ENCODE measurements at places on chromosomes 16 and 17.

DNA sequence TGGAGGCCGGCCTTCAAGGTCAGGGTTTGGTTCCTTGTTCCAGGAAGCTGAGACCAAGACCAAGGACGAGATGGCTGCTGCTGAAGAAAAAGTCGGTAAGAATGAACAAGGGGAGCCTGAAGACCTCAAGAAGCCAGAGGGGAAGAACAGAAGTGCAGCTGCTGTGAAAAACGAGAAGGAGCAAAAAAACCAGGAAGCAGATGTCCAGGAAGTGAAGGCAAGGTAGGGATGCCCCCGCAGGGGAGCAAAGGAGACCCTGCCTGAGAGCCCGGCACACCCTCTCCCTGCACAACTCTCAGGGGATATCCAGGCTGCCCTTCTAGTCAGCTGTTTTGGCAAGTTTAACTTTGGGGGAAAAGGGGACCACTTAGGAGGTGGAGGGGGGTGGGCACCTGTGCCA is 29.0 kb downstream of the RNF213 start:
- DNase-seq, result no peak

GRCh38 chr17:1936766-1937165 is 88.4 kb downstream of the RTN4RL1 start:
- DNase-seq, result no peak

DNA sequence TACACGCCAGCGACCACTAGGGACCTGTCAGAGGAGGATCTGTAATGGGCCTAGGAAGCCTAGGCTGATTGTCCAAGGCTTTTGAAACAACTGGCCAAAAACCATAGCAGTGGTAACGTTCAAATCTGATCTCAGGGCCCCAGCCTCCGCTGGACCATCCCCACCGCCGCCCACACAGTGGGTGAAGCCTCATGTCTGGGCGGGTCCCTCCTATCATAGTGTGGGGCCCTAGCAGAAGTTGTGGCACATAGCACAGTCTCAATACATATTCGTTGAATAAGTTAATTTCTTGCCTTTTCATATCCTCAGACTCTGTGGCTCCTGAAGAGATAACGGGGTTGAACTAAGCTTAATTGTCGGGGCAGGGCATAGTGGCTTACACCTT is 818 bp downstream of the DPH1 start:
- no peak for DNase-seq

DNA sequence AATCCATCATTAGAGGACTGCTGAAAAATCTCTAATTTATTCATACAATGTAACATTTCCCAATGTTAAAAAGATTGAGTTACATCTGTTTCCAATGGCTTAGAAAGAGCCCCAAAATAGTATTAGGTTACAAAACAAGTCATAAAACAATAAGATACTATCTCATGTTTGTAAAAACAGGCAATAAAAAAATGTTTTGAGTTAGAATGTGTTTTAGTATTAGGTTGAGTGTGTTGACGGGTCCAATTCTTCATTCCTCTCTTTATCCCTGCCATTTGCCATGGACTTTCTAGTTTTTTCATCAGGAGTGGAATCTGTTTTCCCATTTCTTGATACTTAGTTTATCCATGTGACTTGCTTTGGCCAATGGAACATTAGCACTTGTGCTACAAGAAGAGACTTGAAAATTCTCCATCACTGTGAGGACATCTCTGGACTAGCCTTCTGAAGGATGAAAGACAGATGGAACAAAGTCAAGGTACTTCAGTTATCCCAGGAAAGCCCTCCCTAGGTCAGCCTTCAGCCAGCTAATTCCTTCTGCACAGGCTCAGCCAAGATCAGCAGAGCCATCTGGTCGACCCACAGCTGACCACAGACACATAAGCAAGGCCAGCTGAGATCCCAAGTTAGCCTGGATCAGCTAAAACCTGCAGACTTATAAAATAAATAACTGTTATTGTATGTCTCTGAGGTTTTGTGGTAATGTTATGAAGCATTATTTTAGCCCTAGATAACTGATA is 83.3 kb downstream of the HS3ST3A1 start:
- DNase-seq, result no peak

- DNase-seq, result no peak
Observed at GRCh38 chr17:41510251-41511065, 5.0 kb upstream of the KRT13 start.

- DNase-seq, result no peak
Observed at GRCh38 chr17:9208381-9209105, 187.2 kb downstream of the NTN1 start.

- DNase-seq, result no peak
Observed at GRCh38 chr17:48229936-48230335, 122.4 kb downstream of the SNX11 start.

DNA sequence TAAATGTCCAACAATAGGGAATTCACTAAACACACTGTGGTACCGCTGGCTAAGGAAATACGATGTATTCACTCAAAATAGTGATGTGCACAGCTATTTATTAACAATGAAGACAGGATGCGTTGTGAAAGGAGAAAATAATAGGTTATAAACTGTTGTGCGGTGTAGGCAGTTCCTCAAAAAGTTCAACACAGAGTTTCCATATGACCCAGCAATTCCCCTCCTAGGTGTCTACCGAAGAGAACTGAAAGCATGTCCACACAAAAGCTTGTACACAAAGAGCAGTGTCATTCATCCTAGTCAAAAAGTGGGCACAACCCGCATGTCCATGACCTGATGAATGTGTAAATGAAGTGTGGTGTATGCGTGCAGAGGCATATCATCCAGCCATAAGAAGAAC is 1.2 kb upstream of the CES1 start:
- DNase-seq, result no peak

GRCh38 chr16:50603206-50604064 is 55.2 kb downstream of the NKD1 start:
- no peak for DNase-seq

DNA sequence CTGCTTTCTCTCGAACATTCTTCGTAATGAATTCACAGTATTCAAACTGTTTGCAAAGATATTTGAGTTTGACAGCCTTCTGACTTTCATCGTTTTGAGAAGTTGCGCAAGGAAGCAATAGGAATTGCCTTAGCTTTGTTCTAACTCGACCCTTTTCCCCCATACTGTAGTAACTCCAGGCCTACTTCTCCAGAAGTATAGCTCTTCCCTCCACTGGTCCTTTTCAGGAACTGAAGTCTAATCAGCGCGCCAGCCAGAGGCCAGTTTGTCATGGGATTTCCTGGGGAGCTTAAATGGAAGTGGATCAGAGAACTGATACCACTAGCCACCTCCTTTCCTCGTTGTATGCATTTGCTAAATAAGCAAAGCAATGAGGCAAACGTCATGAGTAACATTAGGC is 27.9 kb downstream of the CDR2 start:
- DNase-seq, result no peak

DNA sequence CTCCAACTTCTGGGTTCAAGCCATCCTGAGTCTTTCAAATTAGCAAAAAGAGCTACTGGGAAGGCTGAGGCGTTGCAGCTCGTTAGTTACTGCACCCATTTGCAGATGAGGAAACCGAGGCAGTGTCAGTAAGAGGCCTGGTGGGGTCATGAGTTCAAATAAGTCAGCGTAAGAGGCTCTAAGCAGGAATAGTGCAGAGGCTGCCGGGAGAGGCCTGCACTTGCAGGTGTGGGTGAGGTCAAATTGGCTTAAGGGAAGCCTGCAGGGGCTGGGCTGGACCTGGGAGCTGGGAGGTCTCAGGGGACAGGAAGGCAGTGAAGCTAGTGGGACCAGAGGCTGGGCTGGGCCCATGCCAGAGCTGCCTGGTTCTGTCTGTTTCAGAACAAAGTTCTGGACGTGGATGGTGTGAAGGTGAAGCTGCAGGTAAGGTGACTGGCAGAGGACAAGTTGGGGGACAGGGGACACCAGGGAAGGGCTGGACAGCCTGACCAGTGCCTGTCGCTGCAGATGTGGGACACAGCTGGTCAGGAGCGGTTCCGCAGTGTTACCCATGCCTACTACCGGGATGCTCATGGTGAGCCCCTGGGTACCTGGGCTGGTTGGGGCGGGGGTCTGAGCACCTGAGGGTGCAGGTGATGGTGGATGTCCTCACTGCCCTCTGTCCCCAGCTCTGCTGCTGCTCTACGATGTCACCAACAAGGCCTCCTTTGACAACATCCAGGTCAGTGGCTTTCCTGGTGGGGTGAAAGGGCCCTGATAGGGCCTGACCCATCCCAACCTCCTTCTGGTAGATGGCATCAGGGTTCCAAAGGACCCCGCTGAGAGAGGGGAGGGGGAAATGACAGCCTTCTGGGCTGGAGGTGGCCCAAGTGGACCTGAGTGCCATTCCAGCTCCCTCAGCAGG is 3.0 kb downstream of the RAB26 start:
- no peak for DNase-seq

DNA sequence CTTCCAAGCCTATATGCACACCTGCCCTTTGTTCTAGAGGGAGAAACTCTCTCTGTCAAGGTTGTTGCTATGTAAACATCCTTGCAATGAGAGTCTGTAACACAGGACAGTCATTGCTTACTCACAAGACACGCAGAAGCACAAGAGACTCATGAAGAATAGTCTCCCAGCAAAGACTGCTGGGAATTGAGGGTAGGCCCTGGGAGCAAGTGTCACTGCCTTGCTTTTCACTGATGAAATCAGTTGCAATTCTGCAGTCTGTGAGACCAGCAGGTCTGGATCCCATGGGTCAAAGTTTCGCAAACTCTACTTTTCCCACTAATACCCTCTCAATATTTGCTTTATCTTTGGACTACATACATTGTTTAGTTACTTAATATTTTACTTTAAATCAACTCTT is 177.4 kb downstream of the FTO start:
- no peak for DNase-seq

- no peak for DNase-seq
Observed at GRCh38 chr16:86455640-86456039, 54.7 kb upstream of the FOXF1 start.

- DNase-seq, result no peak
Observed at GRCh38 chr17:80890196-80890920, 101.3 kb upstream of the CHMP6 start.

GRCh38 chr17:76948726-76949342 is 80.6 kb downstream of the MGAT5B start:
- DNase-seq, result no peak

DNA sequence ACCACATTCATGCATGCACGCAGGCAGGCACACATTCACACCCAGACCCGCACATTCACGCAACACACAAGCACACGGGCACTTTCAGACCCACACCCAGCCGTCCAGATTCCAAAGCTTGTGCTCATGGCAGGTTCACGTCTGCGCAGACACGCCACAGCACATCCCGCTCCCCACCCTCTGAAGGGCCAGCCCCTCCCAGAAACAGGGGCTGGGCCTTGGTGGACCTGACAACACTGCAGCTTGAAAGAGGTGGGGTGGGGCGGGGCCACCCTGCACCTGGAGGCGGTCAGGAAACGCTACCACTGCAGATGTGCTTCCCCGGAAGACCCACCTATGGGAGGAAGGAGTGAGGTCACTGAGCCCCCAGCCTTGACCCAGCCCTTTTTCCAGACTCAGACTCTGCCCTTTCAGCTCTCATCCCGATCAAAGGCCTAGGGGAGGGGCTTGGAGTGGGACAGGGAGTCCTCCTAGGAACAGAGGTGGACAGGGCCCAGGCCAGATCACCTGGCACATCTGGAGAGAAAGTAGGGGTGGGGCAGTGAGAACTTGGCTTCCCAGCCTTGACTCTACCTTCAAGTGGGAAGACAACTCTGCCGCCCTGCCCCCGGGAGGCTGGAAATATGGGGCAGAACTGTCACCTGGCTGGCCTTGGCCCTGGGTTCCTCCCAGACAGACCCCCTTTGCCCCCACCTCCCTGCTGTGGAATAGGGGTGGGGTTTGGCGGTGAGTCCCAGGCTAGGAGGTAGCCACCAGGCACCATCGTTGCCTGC is 11.0 kb downstream of the P3H4 start:
- no peak for DNase-seq

GRCh38 chr16:78060809-78061208 is 38.5 kb downstream of the CLEC3A start:
- DNase-seq, result no peak

GRCh38 chr17:81012574-81013447 is 21.2 kb downstream of the CHMP6 start:
- DNase-seq, result no peak

DNA sequence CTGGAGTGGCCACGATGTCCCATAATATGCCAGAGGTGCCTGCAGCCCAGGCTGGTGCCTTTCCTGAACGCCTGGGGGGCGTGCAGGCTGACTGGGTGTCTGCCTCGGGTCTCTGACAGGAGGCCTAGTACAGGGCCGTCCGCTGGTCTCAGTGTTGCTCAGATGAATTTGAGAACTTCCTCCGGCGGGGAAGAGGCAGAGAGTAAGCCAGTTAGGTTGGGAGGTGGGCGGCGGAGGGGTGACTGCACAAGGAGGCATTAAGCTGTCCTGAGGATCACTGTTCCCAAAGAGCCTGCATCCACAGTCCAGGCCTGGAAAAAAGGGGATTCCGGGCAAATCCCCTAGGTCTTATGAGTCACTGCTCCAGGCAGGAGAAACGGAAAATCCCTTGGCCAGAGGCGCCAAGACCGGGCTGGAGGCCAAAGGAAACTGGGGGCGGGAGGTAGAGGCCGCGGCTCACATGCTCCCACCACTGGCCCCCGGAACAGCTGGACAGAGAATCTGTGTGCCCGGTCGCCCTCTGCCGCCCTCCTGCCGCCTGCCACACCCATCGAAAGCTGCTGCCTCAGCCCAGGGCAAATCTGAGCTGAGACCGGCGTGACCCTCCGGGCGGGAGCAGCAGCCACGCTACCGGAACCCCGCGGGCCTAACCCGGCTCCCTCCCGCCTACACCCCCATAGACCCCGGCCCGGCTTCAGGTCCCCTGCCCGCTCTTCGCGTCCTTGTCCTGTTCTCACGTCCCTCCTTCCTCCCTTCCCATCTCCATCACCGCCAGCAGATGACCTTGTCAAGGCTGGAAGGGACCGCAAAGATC is 1.2 kb downstream of the TRIM47 start:
- peak; percentile 91 for DNase-seq

- no peak for DNase-seq
Observed at GRCh38 chr16:68444056-68444657, 4.2 kb downstream of the SMPD3 start.

DNA sequence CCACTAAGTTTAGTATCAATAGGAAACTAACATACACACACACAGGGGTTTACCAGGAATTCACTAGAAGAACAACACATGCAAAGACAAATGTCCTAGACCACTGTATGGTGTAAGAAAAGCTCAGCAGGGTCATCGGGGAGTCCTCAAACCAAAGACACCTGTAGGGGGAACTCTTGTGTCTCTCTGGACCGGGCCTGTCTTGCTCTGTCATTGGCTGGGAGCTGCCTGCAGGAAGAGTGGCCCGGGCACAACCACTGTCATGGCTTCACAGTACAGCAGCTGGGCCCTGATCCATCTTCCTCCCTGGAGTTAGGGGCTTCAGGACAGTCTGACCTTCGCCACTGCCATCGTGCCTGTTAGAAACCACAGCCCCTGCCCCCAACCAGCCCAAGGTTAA is 263.6 kb upstream of the DYNLRB2 start:
- DNase-seq, result no peak

DNA sequence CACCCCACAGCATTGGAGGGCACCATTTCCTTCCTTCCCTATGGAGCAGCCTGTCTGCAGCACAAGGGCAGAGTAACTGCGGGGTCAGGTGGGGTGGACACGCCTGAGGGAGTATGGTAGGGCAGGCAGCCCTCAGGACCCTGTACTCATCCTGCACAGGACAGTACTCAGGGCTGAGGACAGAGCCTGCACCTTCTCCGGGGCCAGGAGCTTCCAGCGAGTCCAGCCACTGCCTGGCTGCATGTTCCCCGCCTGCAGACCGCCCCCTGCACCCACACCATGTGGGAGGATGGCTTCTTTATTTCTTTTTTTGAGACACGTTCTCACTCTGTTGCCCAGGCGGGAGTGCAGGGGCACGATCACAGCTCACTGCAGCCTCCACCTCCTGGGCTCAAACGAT is 47.6 kb upstream of the CDC42EP4 start:
- DNase-seq, result no peak

Data from left lung (tissue), 14 donors.